ENCODE measurements at places on chromosomes 1 and 21.

DNA sequence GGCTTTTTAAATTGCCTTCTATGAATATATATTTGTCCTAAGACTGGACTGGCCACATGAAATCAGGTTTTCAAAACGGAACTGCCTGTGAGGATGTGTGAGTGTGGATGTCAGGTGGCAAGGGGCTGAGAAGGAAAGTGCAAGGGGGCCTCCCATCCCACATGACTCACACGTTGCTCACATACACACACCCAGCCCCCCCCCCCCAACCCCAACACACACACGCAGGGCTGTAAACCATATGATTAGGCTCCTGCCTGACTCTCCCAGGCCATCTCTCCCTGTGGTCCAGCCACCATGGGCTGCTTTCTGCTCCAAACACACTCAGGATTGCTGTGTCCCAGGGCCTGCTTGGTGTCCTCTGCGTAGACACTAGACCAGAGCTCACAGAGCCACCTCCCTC is 22.4 kb downstream of the DEGS1 start:
- DNase-seq: no peak

DNA sequence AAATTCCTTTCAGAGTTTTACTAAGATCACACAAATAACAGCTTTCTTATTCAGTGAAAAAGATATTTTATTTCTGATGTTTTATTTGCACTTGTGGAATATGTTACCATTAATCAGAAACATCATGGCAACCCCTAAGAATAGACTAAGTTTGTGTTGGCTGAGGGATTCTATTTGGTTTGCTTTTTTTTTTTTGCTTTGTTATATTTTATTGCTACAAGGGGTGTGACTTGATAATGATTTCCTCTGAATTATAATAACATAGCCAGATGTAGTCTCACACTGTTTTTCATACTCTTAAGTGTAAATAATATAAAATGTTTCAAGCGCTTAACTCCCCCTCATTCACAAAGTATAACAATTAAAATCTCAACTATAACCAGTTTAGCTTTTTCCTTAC is 20.0 kb downstream of the GLRX2 start:
- no peak for DNase-seq

GRCh38 chr1:223030871-223031400 is 112.1 kb downstream of the TLR5 start:
- DNase-seq: no peak

DNA sequence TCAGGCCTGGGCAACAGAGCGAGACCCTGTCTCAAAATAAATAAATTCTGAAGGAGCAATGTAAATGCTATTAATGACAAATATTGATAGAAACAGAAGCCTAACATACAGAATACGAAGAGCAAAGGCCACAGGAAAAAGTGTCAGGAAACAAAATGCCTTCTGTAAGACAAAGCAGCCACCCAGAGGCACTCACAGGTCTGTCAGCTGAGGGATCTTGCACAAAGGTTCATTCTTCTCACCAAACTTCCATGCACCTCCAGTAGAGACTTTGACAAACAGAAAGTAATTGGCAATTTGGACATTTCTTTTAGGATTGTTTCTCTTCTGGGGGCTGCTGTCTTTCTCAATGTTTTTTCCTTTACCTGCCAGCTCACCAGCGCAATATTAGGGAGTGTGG is 1.2 kb upstream of the ALDH9A1 start:
- DNase-seq: no peak

DNA sequence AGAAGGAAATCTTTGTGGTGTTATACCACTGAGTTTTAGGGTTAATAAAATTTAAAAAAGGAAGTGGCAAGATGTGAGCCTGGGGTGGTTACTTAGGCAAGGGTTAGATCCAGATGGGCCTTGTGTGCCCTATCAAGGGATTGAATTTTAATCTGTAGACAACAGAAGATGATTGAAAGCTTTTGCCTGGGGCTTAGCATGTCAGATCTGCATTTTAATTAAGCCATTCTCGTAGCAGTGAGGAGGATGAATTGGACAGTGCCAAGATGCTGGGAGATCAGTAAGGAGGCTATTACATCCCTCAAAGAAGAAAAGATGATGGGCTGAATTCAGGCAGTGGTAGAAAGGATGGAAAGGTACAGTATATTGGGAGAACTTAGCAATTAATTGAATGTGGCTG is 42.3 kb downstream of the HMGB4 start:
- DNase-seq: no peak

DNA sequence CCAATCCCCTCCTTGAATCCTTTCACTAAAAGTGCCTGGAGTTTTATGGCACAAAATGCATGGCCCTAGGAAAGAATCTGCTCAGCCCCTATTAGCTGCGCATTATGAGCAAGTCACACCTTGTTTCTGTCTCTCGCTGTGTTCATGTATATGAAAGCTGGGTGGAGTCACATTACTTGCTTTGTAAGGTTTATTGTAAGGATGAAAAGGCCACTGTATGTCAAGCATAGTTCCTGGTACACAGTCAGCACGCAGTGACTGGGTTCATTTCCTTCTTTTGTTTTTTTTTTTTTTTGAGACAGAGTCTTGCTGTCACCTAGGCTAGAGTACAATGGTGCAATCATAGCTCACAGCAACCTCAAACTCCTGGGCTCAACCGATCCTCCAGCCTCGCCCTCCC is 6.7 kb upstream of the SLC9A1 start:
- DNase-seq: no peak

- no peak for DNase-seq
Measured at GRCh38 chr1:23080885-23081284, 61.6 kb downstream of the KDM1A start.

DNA sequence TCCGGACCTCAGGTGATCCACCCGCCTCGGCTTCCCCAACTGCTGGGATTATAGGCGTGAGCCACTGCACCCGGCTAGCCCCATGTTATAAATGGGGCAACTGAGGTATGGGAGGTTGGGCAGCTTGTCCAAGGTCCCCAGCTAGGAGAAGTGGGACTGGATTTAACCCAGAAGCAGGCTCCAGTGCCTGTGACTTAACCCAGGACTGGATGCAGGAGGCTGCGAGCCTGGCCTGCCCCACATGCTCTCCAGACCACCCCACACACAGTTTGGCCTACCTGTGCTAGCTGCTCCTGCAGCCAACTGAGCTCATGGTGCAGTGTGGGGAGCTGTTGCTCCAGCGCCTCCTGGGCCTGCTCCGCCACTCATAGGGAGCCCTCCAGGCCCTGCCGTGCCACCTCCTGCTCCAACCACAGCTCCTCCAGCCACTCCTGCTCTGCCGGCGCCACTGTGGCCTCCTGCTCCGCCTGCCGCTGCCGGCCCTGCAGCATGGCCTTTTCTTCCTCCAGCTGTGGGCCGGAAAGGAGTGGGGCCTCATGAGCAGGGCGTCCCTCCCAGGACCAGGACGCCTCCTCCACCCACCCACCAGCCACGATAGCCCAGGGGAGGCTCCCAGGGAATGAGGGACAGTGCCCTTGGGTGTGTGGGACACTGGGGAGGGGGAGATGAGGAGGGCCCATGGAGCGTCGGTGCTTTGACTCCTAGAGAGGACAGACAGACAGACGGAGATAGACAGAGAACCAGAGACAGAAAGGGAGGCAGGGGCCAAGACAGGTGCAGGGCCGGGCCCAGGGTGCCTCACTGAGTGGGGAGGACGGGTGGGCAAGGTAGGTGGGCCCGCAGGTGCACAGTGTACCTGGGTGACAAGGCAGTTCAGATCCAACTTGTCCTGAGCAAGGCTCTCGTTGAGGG is 12.4 kb upstream of the NBPF1 start:
- no peak for DNase-seq

GRCh38 chr1:114278430-114278829 is 124.8 kb upstream of the SYT6 start:
- no peak for DNase-seq

- no peak for DNase-seq
Measured at GRCh38 chr21:45288441-45288841, 746 bp upstream of the POFUT2 start.

DNA sequence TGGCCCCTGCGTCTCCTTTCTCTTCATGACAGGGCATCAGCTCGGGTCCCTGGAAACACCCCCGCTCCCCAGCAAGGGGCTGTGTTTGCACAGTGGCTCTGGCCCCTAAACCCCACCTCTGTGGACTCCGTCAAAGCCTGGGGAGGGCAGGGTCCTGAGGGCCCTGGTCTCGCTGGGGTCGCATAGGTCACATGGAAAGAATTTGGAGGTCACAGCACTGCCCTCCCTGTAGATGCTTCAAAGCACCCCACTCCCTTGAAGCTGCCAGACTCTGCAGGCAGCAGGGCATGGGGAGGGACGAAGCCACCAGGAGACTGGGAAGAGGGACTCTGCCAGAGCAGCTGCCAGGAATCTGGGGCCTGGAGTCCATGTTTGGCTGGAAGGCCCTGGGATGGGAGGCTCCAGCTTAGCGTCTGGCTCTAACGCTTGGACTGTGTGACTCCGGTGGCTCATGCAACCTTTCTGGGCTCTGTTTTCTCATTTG is 36.6 kb upstream of the ECE1 start:
- no peak for DNase-seq

- no peak for DNase-seq
Measured at GRCh38 chr21:40481764-40482163, 365.2 kb downstream of the DSCAM start.

- no peak for DNase-seq
Measured at GRCh38 chr1:181102841-181103240, 14.3 kb downstream of the IER5 start.

GRCh38 chr1:226401355-226402303 is 6.3 kb downstream of the PARP1 start:
- no peak for DNase-seq

DNA sequence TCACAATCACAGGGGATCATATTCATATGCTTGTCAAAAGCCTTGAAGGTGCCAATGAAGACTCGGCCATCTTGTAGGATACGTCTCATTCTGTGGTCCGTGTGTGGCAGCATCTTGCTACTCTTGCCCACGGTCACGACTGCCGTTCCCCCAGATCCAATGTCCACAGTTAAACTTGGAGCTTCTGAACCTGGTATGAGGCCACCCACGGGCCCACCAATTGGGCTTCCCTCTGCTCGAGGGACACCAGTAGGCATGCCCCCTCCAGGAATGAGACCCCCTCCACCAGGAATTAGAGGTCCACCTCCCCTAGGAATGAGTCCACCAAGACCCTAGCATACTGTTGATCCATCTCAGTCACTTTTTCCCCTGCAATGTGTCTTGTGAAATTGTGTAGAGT is 39.6 kb downstream of the MORN1 start:
- DNase-seq: no peak

GRCh38 chr1:61950418-61950817 is 208.1 kb downstream of the PATJ start:
- DNase-seq: no peak

- DNase-seq: no peak
Measured at GRCh38 chr1:210010161-210010560, 72.1 kb downstream of the SYT14 start.

DNA sequence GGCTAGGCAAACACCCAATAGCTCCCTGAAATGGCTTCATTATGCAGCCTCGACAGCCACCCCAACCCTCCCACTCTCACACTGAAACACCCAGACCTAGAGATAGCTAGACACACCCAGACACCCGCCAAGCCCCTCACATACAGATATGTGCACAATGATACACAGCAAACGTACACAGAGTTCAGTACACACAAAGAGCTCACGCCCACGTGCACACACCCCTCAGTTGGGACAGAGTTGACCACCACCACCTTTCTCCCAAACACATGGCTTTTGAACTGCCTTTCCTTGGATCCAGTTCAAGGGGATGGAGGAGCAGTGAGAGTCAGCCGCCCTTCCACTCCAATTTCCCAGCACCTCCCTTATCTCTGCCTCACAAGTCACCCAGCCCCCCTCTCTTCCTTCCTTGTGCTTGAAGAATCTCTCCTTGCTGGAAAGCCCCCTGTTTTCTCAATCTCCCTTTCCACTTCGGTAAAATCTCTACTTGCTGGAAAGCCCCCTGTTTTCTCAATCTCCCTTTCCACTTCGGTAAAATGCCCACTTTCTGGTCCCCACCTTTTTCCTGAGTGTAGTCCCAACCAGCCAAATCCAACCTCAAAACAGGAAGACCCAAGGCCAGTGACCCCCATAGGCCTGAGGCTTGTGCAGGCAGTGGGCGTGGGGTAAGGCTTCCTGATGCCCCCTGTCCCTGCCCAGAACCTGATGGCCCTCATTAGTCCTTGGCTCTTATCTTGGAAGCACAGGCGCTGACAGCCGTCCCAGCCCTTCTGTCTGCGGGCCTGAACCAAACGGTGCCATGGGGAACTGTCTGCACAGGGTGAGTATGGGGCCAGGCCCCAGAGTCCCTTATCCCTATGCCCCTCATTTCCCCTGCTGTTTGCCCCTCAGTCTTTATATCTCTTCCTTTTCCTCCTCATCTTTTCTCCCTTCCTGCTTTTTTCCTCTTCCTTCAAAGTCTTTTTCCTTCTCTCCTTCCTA is at the start of gene ACKR1:
TSS of gene ACKR1 (plus strand) at position 715 of the 981 bp plus-strand sequence. CDS start at position 800, 85 bp downstream.
- DNase-seq: no peak

- no peak for DNase-seq
Measured at GRCh38 chr1:16442265-16442664, 1.7 kb downstream of the NECAP2 start.

DNA sequence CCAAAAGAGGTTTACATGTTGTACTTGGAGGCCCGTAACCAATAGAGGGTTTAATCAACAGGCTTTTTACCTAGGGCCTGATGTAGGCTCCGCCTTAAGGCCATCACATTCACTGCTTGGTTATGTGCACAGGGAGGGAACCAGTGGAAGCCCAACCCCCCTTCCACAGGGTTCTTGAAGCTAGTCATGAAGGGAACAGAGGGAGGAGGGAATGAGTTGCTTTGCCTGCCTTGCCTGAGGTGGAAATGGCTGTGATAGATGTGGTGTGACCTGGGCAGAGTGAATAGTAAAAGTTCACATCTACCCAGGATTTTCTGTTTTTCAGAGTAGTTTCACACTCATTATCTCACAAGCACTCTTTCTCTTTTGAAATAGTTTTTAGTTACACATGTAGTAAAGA is 215.1 kb downstream of the ST6GALNAC3 start:
- no peak for DNase-seq

GRCh38 chr1:180208264-180208663 is 21.8 kb upstream of the LHX4 start:
- DNase-seq: no peak

GRCh38 chr1:231679109-231679508 is 52.5 kb downstream of the DISC1 start:
- no peak for DNase-seq

GRCh38 chr1:92792340-92792782 is 7.5 kb upstream of the EVI5 start:
- DNase-seq: no peak

- no peak for DNase-seq
Measured at GRCh38 chr1:57309630-57310029, 114.2 kb downstream of the DAB1 start.

- no peak for DNase-seq
Measured at GRCh38 chr21:24197923-24198322, 1409.4 kb downstream of the MRPL39 start.

DNA sequence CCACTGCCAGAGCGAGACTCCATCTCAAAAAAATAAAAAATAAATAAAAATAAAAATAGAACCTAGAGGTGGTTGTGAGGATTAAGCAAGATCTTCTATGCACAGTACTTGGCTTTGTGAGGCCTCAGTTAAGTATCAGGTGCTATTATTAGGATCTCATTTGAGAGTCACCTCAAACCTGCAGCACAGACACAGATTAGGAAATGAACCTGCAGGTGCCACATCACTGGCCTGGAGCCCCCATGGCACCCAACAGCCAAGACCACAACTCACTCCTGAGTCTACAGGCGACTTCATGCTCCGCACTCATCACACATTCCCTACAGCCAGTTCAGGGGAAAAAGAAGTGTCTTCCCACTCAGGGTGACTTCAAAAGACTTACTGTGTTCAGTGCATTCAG is 176.8 kb downstream of the SLC45A1 start:
- DNase-seq: no peak
